ENCODE measurements at places on chromosomes 1 and 21.

GRCh38 chr1:35768350-35769187, 1.2 kb downstream of the CLSPN start:
- no peak for DNase-seq

DNA sequence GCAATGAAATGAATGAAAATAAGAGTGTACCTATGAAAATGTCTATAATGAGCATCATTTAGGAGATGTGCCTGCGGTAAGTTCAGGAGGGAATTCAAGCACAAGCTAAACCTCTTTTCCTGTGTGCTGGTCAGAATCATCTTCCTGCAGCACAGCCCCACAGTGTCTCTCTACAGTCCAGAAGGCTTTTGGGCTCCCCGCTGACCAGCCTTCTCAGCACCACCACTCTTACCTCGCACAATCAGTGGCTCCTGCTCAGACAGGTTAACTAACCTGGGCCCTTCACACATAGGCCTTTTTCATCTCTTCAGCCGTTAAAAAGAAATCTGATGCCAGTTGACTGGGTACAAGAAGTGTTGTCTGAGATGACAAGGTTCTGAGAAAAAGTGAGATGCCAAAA, 57.7 kb downstream of the LRRC8C start:
- DNase-seq: no peak

- DNase-seq: no peak
Measured at GRCh38 chr1:91440847-91441246, 36.2 kb upstream of the HFM1 start.

DNA sequence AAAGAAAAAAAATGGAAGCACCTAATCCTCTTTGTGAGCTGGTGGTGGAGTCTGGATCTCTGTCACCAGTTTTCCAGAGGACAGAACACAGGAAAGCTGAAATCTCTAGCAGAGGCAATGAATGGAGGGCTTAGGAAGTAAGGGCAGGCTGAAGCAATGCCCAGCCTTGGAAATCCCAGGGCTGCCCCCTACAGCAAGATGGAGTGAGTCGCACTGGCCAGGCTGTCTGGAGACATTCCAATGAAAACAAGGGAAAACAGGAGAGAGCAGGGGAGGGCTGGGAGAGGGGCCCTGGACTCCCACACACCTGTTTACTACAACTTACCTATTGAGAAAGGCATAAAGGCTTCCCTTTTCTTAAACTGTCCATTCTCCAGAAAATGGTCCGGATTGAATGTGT, 25.9 kb downstream of the CYP2J2 start:
- DNase-seq: no peak

DNA sequence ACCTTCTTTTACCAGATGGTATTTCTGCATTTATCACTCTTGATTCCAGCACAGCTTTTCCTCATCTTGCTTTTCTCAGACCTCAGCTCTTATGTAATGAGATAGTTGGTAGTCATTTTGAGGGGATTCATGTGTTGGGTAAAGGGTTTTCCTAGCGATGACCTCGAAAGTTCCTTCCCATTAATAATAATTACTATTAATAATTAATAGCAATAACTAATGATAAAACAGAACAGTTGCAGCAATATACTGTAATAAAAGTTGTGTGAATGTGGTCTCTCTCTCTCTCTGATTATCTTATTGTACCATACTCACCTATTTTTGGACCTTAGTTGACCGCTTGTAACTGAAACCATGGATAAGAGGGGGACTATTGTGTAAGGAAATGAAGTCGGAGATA, 14.2 kb downstream of the CAMTA1 start:
- no peak for DNase-seq

- no peak for DNase-seq
Measured at GRCh38 chr1:39575191-39576015, 1.2 kb downstream of the PABPC4 start.

DNA sequence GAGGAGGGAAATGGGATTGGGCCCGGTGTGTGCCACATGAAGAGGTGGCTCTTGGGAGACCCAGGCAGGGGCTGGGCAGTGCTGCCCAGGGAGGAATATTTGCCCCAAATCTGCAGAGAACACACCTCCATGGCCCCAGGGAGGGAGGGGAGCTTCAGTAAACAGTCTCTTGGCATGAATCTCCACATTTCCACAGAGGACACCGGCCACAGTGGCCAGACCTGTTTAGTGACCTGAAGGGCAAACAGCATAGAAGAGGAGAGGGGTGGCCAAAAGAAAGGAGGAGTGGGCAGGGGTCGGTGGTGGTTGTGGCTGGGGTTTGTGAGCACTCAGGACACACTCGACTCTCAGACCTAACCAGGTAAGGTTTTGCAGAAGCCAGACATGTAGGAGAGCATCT, 54.0 kb upstream of the IFFO2 start:
- DNase-seq: no peak

GRCh38 chr1:27589841-27590426, 14.0 kb downstream of the AHDC1 start:
- no peak for DNase-seq

- DNase-seq: no peak
Measured at GRCh38 chr1:33132549-33132948, 49.3 kb downstream of the TRIM62 start.

DNA sequence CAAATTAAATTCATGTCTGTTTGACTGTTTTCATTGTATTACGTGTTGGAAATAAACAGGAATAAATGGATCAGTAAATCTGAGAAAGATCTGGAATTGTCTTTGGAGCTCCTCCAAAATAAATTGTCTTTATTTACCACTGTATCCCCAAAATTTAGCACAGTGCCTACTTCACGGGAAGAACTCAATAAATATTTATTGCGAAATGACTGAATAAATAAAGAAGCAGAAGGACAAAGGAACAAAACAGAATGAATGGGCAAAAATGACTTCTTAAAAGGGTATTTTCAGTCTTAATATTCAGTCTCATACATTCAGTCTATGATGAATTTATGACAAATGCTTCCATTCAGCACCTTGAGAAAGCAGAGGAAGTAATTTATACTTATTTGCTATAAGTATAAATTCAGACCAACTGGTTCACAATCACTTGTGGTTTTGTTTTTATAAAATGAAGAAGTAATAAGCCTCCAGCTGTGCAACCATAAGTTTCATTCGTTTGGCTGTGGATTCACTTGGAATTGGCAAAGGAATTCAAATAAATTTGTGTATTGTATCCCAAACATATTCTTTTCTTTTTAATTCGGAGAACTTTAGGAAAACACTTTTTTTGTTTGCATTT, 19.2 kb upstream of the PRKAA2 start:
- no peak for DNase-seq

DNA sequence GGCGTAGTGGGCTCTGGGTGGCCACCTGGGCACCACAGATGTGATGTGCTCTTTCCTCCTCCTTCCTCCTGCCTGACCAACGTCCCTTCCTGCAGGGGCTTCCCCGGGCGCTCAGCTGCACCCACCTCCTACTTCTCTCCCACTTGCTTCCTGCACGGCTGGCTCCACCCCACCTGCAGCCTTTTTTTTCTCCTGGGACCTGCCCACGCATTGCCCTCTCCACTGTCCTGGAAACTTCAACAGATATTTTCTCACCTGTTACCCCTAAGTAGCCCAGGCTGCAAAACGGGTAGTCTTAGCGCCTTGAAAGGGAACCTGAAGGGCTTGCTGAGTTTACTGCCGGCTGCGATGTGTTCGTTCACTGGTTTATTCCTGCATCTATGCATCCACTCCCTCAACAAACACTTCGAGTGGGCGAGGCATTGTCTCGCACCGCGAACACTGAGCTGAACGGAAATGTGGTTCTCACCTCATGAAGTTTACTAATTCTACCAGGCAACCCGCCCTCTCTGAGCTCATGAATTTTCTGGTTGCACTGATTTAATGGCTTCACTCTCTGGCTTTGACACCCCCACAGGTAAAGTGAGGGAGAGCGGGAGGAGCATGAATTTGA, 23.6 kb downstream of the ZBTB18 start:
- DNase-seq: no peak

DNA sequence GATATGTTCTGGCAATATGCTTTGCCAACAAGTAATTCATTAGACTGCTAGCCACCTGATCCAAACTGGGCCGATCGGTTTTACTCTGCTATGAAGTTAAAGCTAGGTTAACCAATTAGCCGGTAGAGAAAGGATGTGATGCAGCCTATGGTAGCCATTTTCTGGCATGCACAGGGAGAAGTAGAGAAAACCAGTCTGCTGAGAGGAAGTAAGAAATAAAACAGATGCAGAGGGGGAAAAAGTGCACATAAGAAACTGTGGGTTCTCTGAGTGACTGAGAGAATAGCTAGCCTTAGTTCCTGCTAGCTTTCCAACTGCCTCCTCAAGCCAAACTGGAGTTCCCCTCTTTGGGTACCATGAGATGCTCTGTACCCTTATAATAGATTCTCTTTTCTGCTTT, 52.8 kb downstream of the ARID4B start:
- DNase-seq: no peak

GRCh38 chr1:27127419-27127818, 27.5 kb downstream of the SLC9A1 start:
- DNase-seq: no peak

DNA sequence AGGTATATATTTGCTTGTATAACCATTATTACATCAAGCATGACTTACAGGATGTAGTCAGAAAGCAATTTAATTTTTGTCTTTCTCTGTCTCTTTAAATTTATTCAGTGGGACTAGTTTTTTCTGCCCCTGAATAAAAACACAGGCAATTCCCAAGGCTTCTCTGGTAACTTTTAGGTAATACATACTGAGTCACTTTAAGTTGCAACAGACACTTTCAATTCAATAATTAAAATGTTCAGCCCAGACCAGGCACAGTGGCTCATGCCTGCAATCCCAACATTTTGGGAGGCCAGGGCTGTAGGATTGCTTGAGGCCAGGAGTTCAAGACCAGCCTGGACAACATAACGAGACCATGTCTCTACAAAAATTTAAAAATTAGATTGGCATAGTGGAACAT, 12.3 kb downstream of the SLC44A3 start:
- DNase-seq: no peak

DNA sequence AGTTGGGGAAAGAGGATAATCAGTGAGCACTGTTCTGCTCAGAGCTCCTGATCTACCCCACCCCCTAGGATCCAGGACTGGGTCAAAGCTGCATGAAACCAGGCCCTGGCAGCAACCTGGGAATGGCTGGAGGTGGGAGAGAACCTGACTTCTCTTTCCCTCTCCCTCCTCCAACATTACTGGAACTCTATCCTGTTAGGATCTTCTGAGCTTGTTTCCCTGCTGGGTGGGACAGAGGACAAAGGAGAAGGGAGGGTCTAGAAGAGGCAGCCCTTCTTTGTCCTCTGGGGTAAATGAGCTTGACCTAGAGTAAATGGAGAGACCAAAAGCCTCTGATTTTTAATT, 42.7 kb downstream of the YARS1 start:
- no peak for DNase-seq

DNA sequence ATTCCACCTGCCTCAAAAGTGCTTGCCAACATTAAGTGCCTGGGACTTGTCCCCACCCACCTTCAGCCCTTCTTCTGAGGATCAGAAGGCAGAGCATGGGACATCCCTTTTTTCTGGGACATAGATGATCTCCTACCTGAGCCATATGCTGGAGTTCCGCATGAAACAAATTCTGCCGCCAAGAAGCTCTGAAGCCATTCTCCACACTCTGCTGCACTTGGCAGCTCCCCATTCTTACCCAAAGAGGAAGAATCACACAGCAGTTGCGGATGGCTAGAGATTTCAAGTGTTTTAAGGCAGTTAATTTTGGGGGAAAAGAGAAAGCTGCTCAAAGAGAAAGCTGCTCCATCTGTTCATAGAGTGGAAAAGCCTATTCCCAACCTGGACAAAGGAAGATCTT, 197.3 kb upstream of the COA6 start:
- DNase-seq: no peak

DNA sequence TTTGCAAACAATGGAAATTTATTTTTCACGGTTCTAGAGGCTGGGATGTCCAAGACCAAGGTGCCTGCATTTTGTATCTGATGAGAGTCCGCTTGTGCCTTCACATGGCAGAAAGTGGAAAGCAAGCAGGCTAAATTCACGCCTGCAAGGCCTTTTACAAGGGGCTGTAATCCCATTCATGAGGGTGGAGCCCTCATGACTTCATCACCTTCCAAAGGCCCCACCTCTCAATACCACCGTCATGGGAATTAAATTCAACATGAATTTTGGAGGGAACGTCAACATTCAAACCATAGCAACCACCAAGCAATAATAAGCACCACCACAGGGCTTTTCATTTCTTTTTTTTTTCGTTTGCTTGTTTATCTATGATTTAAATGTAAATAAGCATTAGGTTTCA, 115.3 kb downstream of the C1orf21 start:
- no peak for DNase-seq

- no peak for DNase-seq
Measured at GRCh38 chr1:16144325-16145029, 11.4 kb downstream of the EPHA2 start.

- no peak for DNase-seq
Measured at GRCh38 chr1:59731591-59731990, 83.2 kb upstream of the HOOK1 start.

DNA sequence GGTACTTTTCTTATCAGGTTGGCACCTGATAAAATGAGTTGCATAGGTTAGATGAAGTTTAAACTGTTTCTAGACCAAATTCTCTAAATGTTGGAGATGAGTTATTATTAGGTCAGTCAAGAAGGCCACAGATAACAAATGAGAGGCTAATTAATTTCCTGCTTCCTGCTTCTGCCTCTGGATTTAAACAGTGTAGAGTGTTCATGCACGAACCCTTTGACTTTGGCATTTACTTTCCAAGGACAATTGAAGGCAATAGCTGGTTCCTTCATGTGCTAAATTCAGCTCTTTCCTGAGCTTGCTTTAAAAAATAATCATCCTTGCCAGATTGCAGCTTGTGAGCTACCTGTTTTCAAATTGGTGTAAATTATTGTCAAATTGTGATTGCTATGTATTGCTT, 80.6 kb downstream of the RASAL2 start:
- DNase-seq: no peak

DNA sequence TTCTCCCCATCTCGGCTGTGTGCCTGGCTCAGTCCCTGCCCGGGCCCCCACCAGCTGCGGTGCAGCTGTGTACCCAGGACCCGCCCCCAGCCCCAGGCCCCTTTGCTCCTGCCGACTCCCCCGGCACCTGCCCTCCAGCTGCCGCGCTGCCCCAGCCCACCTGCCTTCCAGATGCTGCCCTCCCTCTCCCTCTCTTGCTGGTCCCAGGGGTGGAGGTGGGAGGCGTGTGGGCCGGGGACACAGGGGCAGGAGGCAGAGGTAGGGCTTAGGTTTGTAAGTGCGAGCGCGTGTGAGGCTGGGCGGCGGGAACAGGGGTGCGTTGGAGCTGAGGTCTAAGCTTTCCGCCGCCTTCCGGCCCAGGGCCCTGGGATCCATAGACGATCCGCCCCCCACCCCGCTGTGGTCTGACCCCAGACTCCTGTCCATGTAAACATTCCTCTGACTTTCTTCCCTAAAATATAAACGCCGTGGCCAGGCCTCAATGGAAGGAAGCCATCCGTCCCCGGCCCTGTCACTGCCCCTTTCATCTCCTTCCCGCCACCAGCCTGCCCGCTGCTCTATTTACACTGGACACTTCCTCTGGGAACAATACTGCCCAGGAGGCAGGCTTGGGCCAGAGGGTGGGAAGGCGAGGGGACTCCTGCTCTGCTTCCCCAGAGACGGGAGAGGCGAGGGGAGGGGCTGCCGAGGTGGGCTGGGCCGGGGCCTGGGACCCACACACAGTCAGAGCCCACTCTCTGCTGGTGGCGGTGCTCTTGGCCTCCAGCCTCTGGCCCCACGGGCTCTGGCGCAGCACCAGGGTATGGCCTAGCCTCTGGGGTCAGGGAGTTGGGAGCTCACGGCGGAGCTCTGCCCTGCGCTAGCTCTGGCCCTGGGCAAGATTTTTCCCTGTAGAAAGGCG, 128.3 kb downstream of the CASZ1 start:
- DNase-seq: no peak

GRCh38 chr1:33111965-33112364, 31.0 kb downstream of the AZIN2 start:
- no peak for DNase-seq

- peak; percentile 99 for DNase-seq
Measured at GRCh38 chr1:44327679-44328491, 27.2 kb downstream of the ERI3 start.

Data from kidney epithelial cell (primary cell).